ENCODE measurements at places on chromosomes 2 and 18. TPM values are rescaled to one million over a fixed set of nuclear protein-coding genes. Genes with fewer than 3 reads are reported as not detected.

- DNase-seq: no peak
Measured at GRCh38 chr2:25867396-25868003, 10.8 kb downstream of the ASXL2 start.

- DNase-seq: no peak
Measured at GRCh38 chr18:23612434-23613090, 26.3 kb upstream of the NPC1 start.

DNA sequence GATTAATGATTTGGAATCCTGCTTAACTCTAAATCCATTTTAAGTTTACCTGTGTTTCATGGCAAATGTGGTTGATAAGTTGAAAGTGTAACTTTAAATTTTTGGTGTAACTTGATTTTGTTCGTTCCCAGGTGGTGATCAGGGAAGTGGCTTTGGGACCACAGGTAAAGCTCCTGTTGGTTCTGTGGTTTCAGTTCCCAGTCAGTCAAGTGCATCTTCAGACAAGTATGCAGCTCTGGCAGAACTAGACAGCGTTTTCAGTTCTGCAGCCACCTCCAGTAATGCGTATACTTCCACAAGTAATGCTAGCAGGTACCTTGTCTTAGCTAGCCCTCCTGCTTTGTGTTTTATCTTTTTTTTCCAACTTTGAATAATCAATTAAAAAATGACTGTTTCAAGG is 62.8 kb downstream of the AGFG1 start:
- DNase-seq: no peak

DNA sequence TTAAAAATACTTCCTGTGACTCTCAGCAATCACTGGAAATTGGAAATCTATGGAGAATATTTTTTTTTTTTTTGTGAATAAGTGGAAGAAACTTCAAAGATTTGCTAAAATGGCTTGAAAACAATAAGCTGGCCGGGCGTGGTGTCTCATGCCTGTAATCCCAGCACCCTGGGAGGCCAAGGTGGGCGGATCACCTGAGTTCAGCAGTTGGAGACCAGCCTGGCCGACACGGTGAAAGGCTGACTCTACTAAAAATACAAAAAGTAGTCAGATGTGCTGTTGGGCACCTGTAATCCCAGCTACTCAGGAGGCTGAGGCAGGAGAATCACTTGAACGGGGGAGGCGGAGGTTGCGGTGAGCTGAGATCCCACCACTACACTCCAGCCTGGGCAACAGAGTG is 155.5 kb upstream of the CAVIN2 start:
- no peak for DNase-seq

GRCh38 chr2:19554520-19554919 is 196.1 kb upstream of the OSR1 start:
- DNase-seq: no peak

GRCh38 chr2:128958241-128958640 is 639.6 kb upstream of the HS6ST1 start:
- DNase-seq: no peak

DNA sequence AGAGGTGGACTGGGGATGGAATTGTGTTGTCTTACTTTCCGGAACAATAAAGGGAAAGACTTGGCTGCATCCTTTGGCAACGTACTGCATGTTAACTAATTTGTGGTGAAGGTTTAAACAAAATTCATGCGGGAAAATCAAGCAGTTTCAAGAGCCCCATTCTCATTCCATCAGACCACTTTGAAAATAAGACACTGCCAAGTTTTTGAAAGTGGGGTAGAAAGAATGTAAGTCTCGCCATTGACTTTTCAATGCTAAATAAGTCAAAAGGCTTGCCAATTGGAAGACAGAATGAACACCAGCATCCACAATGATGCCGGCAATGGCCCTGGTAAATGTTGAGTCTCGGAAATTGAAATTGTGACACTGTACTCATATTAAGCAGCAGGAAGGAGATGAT is 322.0 kb downstream of the RND3 start:
- DNase-seq: no peak

DNA sequence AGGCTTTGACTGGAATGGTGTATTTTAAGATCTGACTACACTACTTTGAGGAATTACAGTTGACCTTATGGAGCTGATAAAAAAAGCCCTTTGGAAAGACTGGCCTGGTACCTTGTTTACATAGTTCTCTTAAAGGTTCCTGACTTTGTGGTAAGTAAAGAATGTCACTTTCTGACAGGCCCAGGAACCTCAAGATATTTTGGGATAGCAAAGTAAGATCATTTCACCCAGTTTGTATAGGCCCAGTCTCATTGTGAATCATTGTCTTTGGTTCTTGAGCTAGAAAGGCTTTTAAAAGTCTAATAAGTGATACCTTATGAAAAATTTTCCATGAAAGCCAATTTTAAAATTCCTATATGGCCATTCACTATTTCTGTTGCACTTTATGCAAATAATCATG is 316.3 kb upstream of the LRRTM4 start:
- no peak for DNase-seq

DNA sequence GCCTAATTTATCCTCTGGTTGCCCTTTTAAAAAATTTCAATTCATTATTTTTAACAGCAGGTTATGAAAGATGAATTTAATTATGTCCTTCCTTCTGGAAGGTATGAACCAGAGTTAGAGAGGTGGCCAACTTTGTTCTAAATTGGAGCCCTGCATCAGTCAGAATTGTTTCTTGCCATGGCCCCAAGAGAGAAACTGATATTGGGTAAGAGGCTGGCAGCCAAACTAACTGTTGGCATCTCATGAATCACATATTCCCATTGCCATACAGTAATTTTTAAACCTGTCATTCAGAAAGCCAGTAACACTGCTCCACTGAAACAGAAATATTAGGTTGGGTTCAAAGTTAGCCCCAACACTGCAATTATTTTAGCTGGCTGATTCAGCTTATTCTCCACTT is 67.4 kb downstream of the SMAD2 start:
- DNase-seq: no peak

GRCh38 chr2:56084111-56084901 is 99.5 kb upstream of the CCDC85A start:
- DNase-seq: no peak

GRCh38 chr18:6607343-6607742 is 122.2 kb upstream of the ARHGAP28 start:
- DNase-seq: no peak

DNA sequence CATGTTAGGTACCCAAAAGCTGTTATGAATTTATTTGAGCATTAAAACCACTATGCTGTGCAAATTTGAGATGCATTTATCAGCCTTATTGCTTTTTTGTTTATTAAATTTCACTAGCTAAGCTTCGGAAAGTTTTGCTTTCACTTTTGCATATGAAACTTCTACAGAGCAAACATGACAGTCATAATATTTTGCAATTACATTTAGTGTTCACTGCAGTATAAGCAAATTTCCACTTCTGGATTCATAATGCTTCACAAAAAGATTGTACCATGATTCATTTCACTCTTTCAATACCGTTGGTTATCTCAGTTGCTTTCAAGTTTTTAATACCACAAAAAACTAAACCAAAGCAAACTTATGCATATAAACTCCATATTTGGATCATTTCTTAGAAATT is 228.7 kb upstream of the SLC8A1 start:
- no peak for DNase-seq

- DNase-seq: no peak
Measured at GRCh38 chr2:6922201-6922656, 5.0 kb downstream of the RNF144A start.

- DNase-seq: no peak
Measured at GRCh38 chr2:136110526-136110925, 7.4 kb downstream of the CXCR4 start.

GRCh38 chr2:218827701-218828476 is 3.7 kb downstream of the PRKAG3 start:
- DNase-seq: no peak

The STAM2 gene
- 46.2 TPM for total RNA-seq

The PLEK gene
- 32.9 TPM for total RNA-seq
